Thyroid gland (tissue), 4 donors: ENCODE measurements at places on chromosomes 13 and 19. TPM values are rescaled to one million over a fixed set of nuclear protein-coding genes. Genes with fewer than 3 reads are reported as not detected.
A peak's percentile ranks its signal among the peaks of the same experiment; 100 is the strongest.

DNA sequence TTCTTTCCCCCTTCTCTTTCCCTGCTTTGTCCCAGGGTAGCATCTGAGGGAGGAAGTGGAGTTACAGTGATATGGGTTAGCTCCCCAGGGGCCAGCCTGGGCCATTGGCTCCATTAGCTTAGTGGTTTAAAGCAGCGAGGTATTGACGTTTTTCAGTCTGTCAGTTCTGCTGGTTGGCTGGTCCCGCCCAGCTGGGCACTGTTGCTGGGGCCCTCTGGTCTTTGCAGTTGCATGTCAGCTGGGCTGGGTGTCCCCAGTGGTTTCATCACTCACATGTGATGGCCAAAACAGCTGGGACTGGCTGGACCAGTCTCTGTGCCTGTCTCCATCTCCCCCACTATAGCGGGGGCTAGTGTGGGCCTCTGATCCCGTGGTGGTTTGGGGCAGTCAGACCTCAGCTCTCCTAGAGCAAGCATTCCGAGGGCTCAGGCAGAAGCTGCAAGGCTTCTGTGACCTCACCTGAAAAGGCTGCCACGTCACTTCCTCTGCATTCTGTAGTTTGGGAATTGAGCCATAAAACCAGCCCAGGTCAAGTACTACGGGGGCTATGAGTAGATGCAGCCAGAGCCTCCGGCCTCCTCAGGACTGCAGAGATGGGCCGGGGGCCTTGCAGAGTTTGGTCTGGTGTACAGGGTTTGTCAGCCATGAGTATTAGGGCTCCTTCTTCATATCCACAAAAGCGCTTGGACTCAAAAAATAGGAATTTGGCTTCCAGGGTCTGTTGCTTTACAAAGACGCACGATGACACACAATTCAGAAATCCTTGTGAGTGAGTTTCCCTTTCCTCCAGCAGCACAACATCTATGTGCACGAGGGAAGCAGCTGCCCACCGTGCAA, 30.0 kb downstream of the TSSK6 start:
- H3K4me3 ChIP-seq = no peak overlapping the region
- H3K27me3 ChIP-seq = no peaks in the 10 kb centered on the region
- H3K27ac ChIP-seq = no peak overlapping the region
- no peak for DNase-seq
- H3K36me3 ChIP-seq = no peaks in the 10 kb centered on the region

DNA sequence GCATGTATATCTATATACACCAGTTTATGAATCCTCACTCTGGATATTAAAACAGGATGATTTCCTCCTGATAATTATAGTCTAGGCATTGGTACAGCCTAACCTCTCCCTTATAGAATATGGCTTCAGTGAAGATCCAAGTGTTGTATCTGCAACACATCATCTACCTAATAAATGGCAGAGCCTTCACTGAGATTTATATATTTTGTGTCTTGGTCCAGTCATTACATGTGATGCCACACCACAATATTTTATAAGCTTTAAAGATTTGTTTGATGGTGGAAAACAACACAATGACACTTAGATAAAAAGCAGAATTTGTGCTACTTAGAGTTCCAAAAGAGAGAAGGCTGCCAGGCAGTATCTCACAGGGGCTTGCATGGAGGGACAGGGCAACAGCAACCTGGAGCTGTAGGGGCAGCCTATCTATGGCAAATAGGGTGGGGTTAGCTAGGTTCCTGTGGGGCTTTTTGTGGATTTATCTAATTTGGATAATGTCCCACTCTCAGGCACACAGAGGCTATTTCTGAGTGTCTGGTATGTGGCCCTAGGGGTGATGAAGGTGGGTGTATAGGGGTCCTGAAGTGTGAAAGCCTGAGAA, 1736.7 kb upstream of the PRR20A start:
- DNase-seq = no peak
- H3K27me3 ChIP-seq = no peaks in the 10 kb centered on the region

DNA sequence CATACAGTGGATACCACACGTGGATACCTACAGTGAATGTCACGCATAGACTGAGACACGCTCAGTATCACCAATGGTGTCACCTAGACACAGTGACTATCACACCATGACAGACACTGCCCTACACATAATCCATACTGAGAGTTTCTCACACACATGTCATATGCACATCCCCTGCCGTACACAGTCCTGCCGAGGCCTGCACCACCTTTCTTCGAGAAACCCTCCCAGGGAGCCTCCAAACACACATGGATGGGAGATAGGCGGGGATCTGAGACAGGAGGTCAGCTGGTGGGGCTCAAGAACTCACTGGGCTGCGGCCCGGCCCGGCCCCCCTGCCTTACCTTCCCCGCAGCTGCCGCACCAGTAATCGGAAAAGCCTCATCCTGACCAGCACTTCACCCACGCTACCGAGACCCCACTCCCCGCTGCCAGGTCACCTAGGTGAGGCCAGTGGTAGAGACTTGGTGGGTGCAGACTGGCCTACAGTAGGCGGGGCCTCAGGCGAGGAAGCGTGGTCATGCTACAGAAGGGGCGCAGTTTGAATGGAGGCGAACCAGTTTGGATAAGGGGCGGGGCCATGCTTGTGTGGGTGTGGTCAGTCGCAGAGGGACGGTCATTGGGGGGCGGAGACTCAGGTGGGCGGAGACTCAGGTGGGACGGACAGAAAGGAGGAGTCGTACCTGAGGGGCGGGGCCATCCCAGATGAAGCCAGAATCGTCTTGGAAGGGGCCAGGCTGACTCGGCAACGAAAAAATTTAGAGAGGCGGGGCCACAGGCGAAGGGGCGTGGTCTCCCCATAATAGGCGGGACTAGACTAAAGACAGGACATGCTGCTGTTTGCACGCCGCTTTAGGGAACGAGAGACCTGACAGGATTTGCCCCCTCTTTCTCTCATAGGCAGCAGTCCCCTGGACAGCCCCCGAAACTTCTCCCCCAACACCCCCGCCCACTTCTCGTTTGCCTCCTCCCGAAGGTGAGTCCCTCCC, 2.1 kb downstream of the MAST1 start:
- H3K27ac ChIP-seq = no peak overlapping the region
- peaks cover 40% of the 10 kb centered on the region for H3K27me3 ChIP-seq
- H3K4me1 ChIP-seq = peaks cover 9% of the 10 kb centered on the region
- no peaks in the 10 kb centered on the region for H3K36me3 ChIP-seq
- peak; percentile 39 for DNase-seq

DNA sequence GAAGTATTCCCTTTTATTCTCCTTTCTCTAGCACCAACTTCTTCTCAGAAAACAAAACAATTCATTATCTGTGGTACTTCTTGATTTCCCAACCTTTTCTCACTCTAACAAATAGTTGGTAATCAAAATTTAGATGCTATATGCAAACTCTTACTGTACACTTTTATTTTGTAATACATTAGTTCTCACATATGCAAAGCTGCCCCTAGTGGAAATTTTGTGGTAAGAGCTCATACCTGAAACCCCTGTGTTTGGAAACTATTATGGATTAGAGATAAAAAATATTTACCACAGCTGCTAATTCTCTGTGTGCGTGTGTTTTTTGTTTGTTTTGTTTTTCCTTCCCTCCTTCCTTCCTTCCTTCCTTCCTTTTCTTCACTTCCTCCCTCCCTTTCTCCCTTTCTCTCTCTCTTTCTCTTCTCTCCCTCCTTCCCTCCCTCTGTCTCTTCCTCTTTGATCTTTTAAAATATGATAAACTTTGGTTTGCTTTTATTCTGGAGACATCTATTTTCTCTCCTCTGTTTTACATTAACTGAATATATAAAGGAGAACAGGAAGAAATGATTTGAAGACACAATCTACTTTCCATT, 537.4 kb downstream of the SLITRK6 start:
- H3K4me1 ChIP-seq = no peaks in the 10 kb centered on the region
- no peak overlapping the region for H3K4me3 ChIP-seq
- DNase-seq = no peak

DNA sequence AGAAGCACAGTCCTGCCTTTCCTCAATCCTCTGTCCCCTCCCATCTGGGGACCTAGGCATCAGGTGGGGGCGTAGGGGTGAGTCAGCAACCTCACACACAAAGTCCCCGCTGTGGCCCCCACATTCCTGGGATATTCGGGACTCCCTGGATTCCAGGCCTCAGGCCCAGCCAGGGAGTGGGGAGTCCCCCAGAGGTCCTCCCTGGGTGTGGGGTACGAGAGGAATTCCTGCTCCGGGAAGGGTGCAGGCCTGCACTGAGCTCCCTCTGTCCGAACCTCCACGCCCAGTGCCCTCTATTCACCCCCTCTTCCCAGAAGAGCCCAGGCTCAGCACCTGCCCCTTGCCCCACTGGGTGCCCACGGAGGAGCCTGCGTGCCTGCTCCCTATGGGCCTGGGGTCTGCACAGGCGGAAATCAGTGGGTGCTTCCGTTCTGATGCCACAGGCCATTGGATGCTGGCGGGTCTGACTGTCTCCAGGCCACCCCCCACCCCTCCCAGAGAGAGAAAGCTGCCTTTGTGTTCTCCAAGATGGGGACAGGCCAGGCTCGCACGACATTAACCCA, 3.4 kb downstream of the CADM4 start:
- H3K36me3 ChIP-seq = no peaks in the 10 kb centered on the region
- no peak for DNase-seq
- peaks cover 8% of the 10 kb centered on the region for H3K4me1 ChIP-seq
- H3K27me3 ChIP-seq = no peaks in the 10 kb centered on the region
- H3K27ac ChIP-seq = no peak overlapping the region

DNA sequence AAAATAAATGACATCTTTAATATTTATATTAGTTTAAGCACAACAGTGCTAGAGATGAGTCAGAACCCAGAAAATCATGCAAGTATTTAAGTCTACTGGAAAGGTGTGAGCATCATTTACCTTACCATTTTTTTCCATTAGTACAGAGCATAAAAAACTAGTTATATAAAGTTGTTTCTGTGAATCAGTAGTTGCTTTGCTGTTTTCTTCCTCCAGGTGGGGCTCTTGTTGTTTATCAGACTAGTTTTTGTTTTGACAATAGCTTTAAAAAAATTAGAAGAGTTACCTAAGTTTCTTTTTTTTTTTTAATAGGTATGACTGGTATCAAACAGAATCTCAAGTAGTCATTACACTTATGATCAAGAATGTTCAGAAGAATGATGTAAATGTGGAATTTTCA, 12.7 kb downstream of the SUGT1 start:
- DNase-seq = no peak
- H3K27ac ChIP-seq = no peak overlapping the region
- peaks cover 41% of the 10 kb centered on the region for H3K36me3 ChIP-seq
- H3K27me3 ChIP-seq = no peaks in the 10 kb centered on the region
- no peak overlapping the region for H3K4me3 ChIP-seq

- no peak overlapping the region for H3K27ac ChIP-seq
- no peak for DNase-seq
- H3K36me3 ChIP-seq = no peaks in the 10 kb centered on the region
- H3K27me3 ChIP-seq = no peaks in the 10 kb centered on the region
- H3K4me3 ChIP-seq = no peak overlapping the region
Observed at GRCh38 chr13:31703780-31704179, 35.5 kb upstream of the RXFP2 start.

Gene EBI3
- total RNA-seq = 0.49 TPM

Gene GIPR
- total RNA-seq = 1.3 TPM

Gene CFAP97D2
- total RNA-seq = not detected

Gene PABPC3
- total RNA-seq = 0.13 TPM

Gene PTH2
- not detected for total RNA-seq
